NCI-H774 (cell line): ENCODE measurements at places on chromosomes 6 and 20.

GRCh38 chr6:9657994-9658393 lies 756.9 kb downstream of the TFAP2A start:
- no peak for DNase-seq

GRCh38 chr6:157605484-157605883 lies 217.6 kb upstream of the SNX9 start:
- no peak for DNase-seq

GRCh38 chr6:39268171-39268570 lies 38.9 kb upstream of the KCNK5 start:
- no peak for DNase-seq

DNA sequence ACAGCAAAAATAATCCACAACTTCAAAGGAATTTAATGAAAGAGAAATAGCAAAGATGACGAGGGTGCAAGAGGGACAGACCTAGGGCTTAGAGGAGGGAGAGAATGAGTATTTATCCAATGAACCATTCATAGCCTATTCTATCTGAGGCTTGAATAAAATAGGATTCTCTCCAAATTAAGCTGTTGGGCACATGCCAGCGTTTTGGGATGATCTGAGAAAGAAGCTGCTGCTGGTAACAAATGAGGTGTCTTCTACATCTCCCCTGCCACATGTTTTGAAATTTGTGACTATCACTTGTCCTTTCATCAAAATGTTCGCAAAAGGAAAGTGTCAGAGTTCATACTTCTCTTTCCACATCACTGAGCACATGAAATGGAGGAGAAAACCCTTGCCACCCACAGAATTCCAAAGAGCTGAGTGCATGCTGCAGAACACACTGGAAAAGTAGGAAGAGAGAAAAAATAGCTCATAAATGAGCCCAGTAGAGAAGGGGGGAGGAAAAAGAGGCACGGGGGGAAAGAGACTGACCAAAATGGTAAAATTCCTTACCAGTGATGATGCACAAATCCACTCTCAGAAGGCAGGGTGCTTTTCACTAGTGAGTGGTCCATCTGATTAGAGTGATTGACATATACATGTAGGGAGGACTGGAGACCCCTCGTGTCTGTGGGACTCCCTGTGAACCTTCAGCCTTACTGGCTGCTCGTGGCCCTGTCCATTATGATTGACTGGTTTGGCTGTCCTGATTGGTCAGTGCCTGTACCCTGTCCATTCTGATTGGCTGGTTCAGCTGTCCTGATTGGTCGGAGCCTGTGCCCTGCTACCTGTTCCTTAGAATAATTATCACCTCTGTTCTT lies 180.5 kb downstream of the OGFRL1 start:
- DNase-seq: no peak

DNA sequence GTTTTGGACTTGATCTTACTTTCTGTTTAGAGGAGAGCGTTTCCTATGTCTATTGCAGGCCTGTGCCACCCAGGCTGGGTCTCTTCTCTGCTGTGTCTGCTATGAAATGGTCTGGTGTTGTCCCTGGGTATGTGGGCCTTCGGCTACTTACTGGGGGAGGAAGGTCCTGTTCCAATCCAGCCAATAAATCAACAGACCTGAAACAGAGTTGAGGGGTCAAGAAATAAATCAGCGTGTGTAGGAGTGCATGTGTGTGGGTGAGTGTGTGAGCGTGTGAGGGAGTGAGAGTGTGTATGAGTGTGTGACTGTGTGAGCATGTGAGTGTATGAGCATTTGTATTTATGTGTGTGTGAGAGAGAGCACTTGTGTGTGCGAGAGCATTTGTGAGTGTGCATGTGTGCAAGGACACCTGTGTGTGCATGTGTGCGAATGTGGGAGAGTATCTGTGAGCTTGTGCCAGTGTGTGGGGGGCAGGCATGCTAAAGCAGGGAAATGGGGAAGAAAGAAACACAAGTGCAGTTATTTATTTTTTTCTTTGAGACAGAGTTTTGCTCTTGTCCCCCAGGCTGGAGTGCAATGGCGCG lies 86.3 kb upstream of the PMEPA1 start:
- DNase-seq: no peak

DNA sequence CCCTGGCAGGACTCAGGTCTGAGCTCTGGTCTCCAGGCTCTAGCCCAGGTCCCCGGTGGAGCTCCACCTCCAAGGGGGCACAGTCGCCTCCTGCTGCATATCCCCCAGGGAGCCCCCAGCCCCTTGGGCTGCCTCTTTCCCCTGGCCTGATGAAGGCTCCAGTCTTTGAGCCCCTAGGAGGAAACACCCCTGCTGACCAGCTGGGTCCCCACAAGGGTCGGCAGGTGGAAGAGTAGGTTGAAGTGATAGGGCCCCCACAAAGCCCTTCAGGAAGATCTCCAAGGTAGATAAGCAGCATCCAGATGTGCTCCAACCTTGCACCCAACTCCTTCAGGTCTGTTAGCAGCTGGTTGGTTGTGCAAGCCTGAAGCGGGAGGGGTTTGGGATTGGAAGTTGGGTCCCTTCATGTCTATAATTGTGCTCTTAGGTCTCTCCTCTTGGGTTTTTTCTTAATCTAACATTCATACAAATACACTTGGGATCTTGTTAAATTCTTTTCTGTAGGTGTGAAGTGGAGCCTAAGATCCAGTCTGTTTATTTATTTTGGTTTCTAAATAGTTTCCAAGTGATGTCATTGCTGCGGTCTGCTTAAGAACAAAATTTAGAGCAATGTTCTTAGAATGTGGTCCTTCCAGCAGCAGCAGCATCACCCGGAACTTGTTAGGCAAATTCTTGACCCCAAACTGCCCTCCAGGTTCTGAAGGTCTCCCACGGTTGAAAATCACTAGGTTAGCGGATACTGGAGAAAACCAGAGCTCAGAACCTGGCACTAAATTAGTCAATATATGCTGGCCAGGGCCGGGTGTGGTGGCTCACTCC lies 5.1 kb downstream of the UBE2C start:
- DNase-seq: no peak

- no peak for DNase-seq
These were observed 184.3 kb upstream of the CST7 start for GRCh38 chr20:24764794-24765202.

DNA sequence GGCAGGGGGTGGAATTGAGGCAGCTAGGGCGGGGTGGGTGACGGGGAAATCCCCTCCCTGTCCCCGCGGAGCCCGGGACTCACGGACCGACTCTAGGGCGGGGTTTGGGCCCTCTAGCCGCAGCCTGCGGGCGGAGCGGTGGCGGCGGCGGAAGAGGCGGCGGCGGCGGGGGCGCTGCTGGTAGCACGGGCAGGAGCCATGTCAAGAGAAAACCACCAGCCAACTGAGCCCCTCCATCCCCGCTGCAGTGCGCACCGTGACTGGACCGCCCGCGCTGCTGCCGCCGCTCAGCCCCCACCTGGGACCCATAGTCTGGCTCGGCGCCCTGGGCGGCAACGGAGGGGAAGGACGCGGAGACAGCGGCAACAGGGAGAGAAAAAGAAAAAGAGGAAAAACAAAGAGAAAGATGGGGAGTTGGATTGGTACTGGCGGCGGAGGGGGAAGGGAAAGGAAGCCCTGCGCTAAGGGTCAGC lies 1.2 kb upstream of the C6orf62 start:
- DNase-seq: peak; percentile 14

- no peak for DNase-seq
These were observed 384.8 kb upstream of the SOX4 start for GRCh38 chr6:21208796-21209186.

DNA sequence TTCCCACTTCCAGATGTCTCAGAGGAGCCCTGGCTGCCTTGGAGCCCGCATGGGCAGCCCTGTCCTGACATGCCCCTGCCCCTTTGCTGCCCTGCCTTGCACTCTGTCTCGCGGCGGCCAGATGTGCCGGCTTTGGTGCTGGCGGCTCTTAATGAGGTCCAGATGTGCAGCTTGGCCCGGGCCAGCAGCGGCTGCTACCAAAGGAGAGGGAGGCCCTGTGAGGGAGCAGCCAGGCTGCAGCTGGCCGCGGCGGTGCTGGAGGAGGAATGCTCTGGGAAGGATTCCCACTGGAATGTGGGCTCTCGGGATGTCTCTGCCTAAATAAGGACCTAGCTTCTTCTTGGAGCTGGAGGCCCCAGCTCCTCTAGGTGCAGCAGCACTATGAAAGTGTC lies 72.4 kb downstream of the FGD2 start:
- no peak for DNase-seq

DNA sequence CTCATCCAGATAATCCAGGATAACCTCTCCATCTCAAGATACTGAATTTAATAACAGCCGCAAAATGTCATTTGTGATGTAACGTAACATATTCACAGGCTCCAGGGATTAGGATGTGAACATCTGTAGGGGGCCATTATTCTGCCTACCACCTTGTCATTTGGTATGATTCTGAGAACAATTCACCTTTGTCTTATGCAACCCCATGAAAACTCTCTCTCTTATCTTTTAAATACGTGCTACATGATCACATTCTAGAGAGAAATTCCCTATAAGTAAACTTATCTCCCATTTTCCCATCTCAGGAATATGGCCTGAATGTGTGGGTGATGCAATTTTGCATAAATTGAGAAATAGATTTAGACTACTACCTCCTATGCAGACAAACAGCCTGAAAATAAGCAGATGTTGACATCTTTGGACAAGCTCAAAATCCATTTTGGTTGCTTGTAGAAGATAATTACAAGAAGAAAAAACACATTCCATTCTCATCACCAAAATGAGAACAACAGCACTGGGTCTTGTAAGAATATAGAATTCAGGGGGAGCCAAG lies 255.4 kb upstream of the STXBP5 start:
- DNase-seq: no peak
